H7 (cell line): ENCODE measurements at places on chromosomes 2 and 18. TPM values are rescaled to one million over a fixed set of nuclear protein-coding genes. Genes with fewer than 3 reads are reported as not detected.

The SOWAHC gene
- 20.1 and 27.1 TPM in 2 replicates for total RNA-seq

The TMEM247 gene
- not detected in 2 replicates for total RNA-seq

The HS6ST1 gene
- 76.3 and 102 TPM in 2 replicates for total RNA-seq

The ALK gene
- total RNA-seq = 0.15 and 0.21 TPM in 2 replicates

The CNGA3 gene
- 0.10 TPM in 1 of 2 replicates, not detected in the other for total RNA-seq

The DAW1 gene
- total RNA-seq = 0.10 TPM in 1 of 2 replicates, not detected in the other

The VWC2L gene
- 0.33 TPM in 1 of 2 replicates, not detected in the other for total RNA-seq

The ZBTB7C gene
- total RNA-seq = 0.15 and 0.38 TPM in 2 replicates

The SERPINB3 gene
- not detected in 2 replicates for total RNA-seq

The VWA3B gene
- 1.0 TPM in 1 of 2 replicates, not detected in the other for total RNA-seq

The FNDC4 gene
- total RNA-seq = 7.4 and 9.7 TPM in 2 replicates
